ENCODE measurements at places on chromosomes 6 and 20. TPM values are rescaled to one million over a fixed set of nuclear protein-coding genes. Genes with fewer than 3 reads are reported as not detected.

RAB44 gene
- total RNA-seq = under 0.01 TPM

CDC5L gene
- total RNA-seq = 34.7 TPM

FRK gene
- total RNA-seq = 0.07 TPM

CCN6 gene
- total RNA-seq = not detected

FNDC1 gene
- total RNA-seq = not detected

OPN5 gene
- total RNA-seq = not detected

HUS1B gene
- 3.2 TPM for total RNA-seq

DLK2 gene
- 0.27 TPM for total RNA-seq

LKAAEAR1 gene
- total RNA-seq = 0.29 TPM

PSORS1C2 gene
- not detected for total RNA-seq

MCCD1 gene
- total RNA-seq = not detected

BTN1A1 gene
- not detected for total RNA-seq

EDN1 gene
- total RNA-seq = 244 TPM

PRSS35 gene
- total RNA-seq = 0.07 TPM

TTK gene
- 38.8 TPM for total RNA-seq

DNPH1 gene
- total RNA-seq = 51.6 TPM

PLA2G7 gene
- total RNA-seq = not detected

PHACTR1 gene
- 18.9 TPM for total RNA-seq

TRIM10 gene
- total RNA-seq = not detected

BFSP1 gene
- total RNA-seq = 2.3 TPM

EBF4 gene
- 1.0 TPM for total RNA-seq

RNGTT gene
- 39.8 TPM for total RNA-seq

LY6G6F gene
- total RNA-seq = not detected

IRF4 gene
- not detected for total RNA-seq

TNFAIP3 gene
- 3.9 TPM for total RNA-seq

RIMS4 gene
- total RNA-seq = not detected

IER3 gene
- 169 TPM for total RNA-seq

RNF217 gene
- total RNA-seq = 29.0 TPM

GCNT2 gene
- total RNA-seq = 19.8 TPM

TULP1 gene
- total RNA-seq = not detected

SYCP2 gene
- 0.50 TPM for total RNA-seq

SLC17A3 gene
- total RNA-seq = not detected
